ENCODE measurements at places on chromosomes 13 and 19.
A peak's percentile ranks its signal among the peaks of the same experiment; 100 is the strongest.

- DNase-seq, result no peak
These were observed 1.7 kb downstream of the DMPK start for GRCh38 chr19:45780448-45781213.

GRCh38 chr13:104024416-104025170 is 958.4 kb upstream of the SLC10A2 start:
- DNase-seq, result no peak

GRCh38 chr19:5655412-5655811 is 24.9 kb downstream of the MICOS13 start:
- DNase-seq, result no peak

DNA sequence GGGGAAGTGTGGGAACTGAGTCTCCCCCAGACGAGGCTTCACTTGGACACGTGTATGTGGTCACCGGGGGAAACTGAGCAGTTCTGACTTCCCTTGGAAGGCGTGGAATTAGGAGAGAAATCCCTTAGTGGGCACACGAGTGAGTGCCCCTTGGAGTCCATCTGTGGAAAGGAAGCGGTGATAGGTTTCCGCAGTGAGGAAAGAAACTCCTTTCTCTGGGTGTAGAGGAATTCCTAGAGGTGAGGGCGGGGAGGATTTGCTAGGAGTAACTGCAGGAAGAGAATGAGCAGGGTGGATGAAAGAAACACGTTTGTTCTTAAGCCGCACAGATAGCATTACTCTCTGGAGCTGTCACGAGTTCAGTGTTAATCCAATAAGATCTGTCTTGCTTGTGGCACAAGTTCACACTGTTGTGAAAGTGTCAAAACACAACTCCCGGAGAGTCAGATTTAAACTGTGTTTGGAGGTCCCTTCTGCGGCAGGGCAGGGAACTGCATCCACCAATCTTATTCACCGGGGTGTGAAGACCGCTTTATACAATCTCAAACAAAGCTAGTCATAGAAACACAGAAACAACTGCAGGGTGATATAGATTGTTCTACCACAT is 1.2 kb downstream of the KL start:
- DNase-seq, result no peak

- DNase-seq, result no peak
These were observed 47.6 kb downstream of the N4BP2L2 start for GRCh38 chr13:32491028-32491427.

DNA sequence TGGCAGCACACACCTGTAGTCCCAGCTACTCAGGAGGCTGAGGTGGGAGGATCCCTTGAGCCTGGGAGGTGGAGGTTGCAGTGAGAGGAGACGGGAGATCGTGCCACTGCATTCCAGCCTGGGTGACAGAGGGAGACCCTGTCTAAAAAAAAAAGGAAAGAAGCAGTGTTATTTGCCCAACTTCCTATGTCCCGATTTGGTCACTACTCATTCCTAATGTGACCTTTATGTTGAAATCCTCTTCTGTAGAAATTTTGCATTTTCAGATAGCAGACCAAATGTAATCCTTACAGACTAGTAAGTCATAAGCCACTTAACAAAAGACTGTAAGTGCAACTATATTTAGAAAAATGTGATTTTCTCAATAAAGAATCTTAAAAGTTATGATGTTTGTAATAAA is 18.2 kb upstream of the STK24 start:
- DNase-seq, result no peak

DNA sequence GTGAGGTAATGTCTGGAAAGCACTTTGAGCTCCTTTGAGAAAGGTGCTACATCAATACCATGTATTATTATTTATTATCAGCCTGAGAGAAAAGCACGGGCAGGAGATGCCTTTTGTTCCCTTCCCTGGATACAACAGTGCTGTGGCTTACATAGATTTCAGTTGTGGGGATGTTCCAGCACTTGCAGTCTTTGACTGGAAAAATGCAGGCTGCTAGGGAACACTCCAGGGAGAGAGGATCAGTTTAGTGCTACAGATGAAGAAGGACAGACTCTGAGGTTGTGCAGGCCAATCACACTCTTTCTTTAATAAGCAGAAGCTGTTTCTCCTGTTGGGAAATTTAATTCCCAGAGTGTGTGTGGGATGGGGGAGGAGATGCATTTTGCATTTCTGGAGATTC is 94.5 kb upstream of the OBI1 start:
- DNase-seq, result no peak

DNA sequence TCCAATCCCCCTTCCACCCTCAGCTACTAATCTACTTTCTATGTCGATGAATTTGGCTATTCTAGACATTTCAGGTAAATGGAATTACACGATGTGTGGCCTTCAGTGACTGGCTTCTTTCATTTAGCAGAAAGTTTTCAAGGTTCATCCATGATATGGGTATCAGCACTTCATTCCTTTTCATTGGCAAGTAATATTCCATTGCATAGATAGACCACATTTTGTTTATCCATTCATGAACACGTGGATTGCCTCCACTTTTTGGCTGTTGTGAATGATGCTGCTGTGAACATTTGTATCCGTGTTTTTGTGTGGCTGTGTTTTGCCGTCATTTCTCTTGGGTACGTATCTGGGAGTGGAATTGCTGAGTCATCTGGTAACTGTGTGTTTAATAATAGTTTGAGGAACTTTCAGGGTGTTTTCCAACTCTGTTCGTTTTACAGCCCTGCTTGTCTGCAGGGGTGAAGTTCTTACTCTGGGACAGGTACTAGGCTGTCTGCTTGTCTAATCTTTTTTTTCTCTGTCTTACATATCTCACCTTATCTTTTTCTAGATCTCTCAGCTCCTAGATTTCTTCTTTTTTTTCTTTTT is 32.5 kb downstream of the MARK4 start:
- no peak for DNase-seq

DNA sequence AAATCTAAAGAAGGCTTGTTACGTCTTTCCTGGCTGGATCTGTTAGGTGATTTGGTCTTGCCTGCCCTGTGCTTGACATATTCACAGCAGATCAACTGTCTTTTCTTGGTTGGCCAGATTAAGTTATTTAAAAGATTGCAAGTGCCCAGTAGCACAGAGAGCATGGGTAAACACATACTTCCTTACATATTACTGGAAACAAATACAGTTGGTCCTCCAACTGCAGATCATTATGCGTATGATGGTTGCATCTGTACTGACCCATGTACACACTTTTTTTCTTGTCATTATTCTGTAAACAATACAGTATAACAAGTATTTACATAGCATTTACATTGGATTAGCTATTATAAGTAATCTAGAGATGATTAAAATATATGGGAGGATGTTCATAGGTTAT is 9.2 kb upstream of the MPHOSPH8 start:
- no peak for DNase-seq

- no peak for DNase-seq
These were observed 317.9 kb downstream of the MTUS2 start for GRCh38 chr13:29137995-29138394.

GRCh38 chr19:54606230-54606629 is 12.8 kb downstream of the LILRA1 start:
- no peak for DNase-seq

DNA sequence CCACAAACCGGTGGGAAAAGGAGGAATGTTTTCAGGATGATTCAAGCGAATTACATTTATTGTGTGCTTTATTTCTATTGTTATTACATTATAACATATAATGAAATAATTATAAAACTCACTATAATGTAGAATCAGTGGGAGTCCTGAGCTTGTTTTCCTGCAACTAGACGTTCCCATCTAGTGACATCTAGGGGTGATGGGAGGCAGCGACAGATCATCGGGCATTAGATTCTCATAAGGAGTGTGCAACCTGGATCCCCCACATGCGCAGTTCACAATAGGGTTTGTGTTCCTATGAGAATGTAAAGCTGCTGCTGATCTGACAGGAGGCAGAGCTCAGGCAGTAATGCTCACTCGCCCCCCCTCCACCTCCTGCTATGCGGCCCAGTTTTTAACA is 54.5 kb downstream of the SPTBN4 start:
- DNase-seq, result no peak

GRCh38 chr19:31326329-31327028 is 22.8 kb downstream of the TSHZ3 start:
- DNase-seq, result no peak

- no peak for DNase-seq
These were observed 11.1 kb downstream of the CKM start for GRCh38 chr19:45311621-45312020.

DNA sequence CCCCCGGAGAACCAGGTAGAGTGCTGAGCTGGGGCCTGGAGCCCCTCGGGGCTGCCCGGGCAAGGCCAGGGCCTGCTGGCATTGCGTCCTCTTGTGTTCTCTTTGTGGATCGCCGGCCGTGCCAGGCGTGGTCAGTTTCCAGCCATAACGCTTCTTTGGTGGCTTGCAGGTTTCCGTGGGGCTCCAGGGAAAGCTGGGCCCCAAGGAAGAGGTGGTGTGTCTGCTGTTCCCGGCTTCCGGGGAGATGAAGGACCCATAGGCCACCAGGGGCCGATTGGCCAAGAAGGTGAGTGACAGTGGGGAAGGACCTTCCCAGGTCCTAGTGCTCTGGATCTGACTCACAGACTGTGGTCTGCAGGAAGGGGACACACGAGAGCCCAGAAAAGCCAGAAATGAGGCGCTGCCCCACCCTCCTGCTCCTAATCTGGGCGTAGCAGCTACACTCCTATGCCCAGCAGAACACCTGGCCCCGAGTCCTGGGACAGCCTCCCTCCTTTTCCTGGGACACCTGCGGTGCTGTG is 57.5 kb downstream of the RAB20 start:
- DNase-seq, result no peak

- no peak for DNase-seq
These were observed 69.3 kb downstream of the NUFIP1 start for GRCh38 chr13:44920013-44920412.

DNA sequence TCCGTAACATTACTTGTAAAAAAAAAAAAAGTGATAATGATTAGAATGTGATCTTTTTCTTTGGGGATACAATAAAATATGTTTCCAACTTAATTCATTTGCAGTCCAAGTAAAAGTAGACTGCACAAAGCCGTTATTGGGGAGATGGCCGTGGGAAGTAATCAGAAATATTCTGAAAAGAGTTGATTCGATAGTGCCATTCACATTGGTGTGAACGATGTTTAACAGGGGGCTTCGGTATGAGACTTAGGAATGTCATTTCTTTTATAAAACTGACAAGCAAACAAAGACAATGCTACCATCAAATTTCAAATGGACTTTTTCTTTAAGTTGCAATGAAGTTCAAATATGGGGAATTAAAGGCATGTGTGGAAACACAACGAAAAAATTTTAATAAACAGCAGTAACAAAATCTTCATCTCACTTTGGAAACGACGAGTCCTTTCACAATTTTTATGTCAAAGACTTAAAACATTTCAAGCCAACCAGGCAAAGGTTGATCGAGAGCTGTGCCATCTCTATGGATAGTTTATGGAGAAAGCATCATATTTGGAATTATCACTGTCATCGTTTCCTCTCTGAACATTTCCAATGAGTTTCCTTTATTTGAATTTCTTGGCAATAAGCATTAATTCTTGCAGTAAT is 1.7 kb upstream of the ZIC5 start:
- no peak for DNase-seq

GRCh38 chr13:97235549-97236231 is 13.6 kb downstream of the MBNL2 start:
- DNase-seq, result no peak

GRCh38 chr19:50358483-50359327 is 6.7 kb downstream of the NAPSA start:
- DNase-seq, result peak; percentile 55

- DNase-seq, result no peak
These were observed 225.7 kb downstream of the ABCC4 start for GRCh38 chr13:95075506-95075905.

DNA sequence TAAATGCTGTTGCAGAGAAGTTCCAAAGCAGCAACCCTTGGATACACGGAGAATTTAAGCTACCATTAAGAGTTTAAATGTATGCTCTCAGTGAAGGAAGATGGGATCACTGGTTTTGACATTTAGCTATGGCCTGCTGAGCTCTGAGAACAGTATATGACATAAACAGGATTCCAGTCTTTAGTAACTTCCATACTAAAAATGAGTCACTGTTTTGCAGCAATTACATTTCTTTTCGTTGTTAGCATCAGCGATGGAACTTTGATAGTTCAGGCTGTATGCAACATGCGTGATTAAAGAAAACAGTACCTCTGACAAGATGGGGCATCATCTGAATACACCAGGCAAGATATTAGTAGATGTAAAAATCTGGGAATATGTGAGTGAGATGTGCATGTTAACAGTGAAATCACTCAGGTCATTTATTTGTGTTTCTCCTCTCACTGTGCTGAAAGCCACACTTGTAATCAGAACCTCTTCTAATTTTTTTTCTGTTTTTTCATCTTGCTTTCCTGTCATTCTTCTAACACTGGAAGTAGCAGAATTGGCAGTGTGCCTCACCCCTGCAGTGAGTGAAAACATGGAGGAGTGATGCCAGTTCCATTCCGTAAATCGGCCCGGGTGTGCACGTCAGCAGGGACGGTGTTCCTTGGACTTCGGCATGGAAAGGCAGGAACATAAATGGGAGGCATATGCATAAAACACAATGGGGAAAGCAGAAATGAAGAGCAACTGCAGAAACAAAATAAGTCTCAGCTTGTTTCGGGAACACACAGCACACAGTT is 361.5 kb downstream of the OXGR1 start:
- DNase-seq, result no peak

DNA sequence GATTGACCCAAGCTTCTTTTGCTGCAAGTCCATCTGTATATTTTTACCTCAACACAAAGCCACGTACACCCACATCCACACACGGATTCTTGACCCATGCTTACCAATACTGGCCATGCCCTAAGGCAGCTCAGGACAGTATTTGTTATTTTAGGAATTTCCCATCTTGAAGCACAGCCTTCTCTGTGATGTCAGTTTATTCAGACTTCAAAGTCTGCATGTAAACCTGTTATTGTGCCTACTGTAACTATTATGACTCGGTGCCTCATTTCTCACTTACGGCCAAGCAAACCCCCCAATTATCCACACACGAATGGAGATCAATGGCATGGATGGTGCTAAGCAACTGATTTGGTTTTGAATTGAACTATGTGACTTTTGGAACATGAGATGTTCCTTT is 17.5 kb downstream of the CLDN10 start:
- no peak for DNase-seq

DNA sequence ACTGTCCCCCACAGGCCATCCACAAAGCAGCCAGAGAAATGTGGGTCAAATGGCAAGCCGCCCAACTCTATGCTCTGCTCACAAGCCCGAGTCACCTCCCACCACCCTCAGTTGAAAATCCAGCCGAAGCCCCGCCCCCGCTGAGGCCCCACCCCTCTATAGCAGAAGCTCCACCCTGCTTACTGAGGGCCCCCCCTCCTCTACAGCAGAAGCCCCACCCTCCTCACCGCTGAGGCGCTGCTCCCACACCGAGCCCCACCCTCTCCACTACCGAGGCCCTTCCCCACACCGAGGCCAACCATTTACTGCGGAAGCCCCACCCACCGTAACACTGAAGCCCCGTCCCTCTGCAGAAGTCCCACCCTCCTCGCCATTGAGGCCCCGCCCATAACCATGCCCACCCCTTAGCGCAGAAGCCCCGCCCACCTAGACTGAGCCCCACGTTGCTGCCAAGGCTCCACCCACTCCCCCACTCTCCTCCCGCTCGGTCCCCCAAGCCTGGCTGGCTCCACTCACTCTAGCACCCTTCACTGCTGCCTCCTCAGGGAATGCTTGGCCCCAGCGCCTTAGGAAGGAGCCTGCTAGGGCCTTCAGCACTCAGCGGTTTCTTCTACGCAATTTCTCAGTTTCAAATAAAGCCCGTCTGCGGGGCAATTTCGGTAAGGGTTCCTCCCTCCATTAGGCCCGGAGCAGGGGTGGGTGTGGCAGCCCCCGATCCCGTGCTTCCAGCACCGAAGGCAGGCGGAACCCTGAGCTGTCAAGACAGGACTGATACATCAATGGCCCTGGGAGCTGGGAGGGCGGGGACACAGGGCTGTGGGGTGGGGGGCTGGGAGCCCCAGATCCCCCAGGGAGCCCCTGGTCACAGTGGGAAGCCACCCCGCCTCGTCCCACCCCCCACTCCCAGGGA is 9.0 kb upstream of the MYDGF start:
- DNase-seq, result no peak

Data from stimulated activated CD4-positive, alpha-beta T cell treated with anti-CD3 and anti-CD28 coated beads, Interleukin-15, amount 100 ng/mL, for 1 hour (primary cell).